Stimulated activated naive CD4-positive, alpha-beta T cell treated with Interleukin-2 at 50 U/mL for 16 hours (primary cell): ENCODE measurements at places on chromosomes 7 and 10.

GRCh38 chr7:8639668-8640067, 206.3 kb downstream of the NXPH1 start:
- no peak for DNase-seq

DNA sequence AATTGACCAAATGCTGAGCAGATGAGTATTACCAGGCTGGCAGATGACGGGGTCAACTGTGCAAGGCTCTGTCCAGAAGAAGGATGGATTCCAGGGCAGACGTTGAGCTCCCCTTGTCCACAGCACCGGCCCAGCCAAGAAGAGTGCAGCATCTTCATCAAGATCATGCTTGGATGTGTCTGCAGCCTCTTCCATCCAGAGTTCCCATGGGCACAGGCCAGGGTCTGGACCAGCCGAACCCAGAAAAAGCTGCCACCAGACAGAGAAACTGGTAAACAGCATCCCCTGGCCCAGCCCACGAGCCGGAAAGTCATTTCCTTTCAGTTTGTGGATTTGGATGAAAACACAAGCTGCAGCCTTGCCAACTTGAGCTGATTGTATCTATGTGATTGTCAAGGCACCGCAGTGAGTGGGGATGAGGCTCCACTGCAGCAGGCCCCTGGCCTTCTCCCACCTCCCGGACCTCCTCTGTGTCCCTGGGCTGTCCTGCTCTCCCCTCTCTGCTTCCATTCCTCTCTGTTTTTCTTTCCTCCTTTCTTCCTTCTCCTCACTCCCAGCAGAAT, 321.8 kb downstream of the TCERG1L start:
- DNase-seq = no peak

GRCh38 chr7:96508371-96508770, 186.5 kb upstream of the SLC25A13 start:
- no peak for DNase-seq

DNA sequence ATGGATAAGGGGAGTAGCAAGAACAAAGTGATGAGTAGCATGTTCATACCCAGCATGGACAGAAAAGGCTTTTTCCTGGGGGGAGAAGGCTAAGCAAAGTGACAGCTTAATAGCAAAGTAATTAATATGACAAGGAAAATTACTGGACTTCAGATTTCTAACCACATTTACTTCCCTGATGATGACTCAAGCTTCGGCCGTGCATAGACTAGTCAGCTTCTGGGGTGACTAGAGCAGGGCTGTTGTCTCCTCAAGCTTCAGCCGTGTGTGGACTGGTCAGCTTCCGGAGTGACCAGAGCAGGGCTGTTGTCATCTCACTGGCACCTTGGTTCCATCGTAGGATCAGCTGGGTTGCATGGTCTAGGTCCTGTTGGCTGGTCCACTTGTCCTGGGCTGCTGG, 2.1 kb upstream of the ZNF117 start:
- no peak for DNase-seq

DNA sequence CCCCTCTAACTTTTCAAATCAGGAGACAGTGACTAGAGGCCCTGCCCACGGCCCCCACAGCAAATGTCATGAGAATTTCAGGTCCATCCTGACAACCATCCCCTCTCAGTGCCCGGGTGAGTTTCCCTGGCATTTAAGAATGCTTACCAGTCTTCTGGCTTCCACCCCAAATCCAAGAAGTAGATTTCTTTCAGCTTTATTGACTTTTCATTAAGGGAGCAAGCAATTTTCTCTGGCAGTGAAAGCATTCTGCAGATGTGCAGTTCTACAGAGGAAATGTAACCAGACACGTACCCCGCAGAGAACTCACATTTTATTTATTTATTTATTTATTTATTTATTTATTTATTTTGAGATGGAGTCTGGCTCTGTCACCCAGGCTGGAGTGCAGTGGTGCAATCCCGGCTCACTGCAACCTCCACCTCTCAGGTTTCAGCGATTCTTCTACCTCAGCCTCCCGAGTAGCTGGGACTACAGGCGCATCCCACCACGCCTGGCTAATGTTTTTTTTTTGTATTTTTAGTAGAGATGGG, 120.9 kb upstream of the KCTD7 start:
- no peak for DNase-seq

GRCh38 chr7:87543623-87544022, 57.1 kb downstream of the ABCB1 start:
- no peak for DNase-seq

GRCh38 chr7:20197125-20197748, 19.9 kb downstream of the MACC1 start:
- no peak for DNase-seq

- DNase-seq = no peak
Measured at GRCh38 chr7:34567906-34568305, 90.1 kb upstream of the NPSR1 start.

- no peak for DNase-seq
Measured at GRCh38 chr7:22702516-22702915, 24.5 kb upstream of the IL6 start.

DNA sequence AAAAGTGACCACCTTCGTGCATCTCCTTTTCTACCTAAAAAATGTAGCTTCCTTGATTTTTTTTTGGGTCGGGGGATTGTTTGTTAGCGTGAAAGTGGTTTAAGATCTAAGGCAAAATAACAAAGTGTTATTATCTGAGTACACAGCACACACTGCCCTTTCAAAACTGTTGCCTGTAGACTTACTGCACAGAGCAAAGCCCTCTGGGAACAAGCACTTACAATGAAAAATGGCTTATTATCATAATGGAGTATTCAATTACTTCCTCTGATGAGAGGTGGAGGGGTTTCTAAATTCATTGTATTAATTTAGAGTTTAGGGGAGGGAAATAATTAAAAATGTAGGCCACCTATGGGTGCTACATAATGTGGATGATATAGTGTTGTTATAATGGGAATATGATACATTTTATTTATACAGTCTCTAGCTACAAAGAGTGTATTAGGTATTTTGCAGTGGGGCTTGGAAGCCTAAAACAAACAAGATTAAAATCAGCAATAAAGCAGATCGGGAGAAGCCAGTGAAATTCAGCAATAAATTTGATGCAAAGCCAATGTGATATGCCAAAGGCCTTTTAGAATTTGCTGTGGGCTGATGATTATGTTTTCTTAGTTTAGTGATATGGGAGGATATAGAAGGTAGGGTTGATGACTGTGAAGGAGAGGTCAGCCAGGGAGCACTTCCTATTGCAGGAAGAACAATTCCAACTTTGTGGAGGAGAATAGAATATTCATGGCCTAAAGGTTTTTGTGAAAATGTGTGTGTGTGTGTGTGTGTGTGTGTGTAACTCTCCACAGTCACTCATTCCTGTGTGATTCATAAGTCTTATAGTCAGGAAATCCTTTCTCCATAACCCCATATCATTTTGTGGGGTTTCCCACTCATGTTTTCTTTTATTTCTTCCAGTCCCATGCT, 17.7 kb upstream of the EXOC4 start:
- DNase-seq = no peak

DNA sequence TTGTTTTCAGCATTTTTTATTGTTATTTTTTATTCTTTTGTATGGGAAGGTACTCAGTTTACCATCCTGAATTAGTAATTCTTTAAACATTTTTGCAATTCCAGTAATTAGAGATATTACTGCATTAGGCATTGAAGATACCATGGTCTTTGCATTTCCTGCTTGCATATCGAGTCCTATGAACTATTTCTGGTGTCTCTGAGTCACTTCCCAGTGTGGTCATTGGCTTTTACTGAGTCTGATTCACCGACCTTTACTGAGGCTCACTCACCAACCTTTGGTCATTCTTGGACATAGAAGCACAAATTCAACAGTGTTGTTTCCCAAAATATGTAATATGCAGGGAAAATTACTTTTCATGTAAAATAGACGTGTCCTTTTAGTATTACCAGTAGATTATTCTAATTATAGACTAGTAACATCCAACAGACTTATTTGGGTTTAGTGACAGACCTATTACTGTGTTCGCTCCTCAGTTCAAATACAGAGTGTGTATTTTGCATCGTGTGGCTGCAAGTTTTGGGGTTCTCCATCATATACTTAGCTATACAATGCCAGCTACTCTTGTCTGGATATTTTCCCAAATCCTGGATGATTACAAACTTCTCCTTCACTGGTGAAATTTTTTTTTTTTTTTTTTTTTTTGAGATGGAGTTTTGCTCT, 180.7 kb upstream of the PRSS1 start:
- no peak for DNase-seq

- no peak for DNase-seq
Measured at GRCh38 chr10:12500381-12501303, 151.3 kb downstream of the CAMK1D start.

DNA sequence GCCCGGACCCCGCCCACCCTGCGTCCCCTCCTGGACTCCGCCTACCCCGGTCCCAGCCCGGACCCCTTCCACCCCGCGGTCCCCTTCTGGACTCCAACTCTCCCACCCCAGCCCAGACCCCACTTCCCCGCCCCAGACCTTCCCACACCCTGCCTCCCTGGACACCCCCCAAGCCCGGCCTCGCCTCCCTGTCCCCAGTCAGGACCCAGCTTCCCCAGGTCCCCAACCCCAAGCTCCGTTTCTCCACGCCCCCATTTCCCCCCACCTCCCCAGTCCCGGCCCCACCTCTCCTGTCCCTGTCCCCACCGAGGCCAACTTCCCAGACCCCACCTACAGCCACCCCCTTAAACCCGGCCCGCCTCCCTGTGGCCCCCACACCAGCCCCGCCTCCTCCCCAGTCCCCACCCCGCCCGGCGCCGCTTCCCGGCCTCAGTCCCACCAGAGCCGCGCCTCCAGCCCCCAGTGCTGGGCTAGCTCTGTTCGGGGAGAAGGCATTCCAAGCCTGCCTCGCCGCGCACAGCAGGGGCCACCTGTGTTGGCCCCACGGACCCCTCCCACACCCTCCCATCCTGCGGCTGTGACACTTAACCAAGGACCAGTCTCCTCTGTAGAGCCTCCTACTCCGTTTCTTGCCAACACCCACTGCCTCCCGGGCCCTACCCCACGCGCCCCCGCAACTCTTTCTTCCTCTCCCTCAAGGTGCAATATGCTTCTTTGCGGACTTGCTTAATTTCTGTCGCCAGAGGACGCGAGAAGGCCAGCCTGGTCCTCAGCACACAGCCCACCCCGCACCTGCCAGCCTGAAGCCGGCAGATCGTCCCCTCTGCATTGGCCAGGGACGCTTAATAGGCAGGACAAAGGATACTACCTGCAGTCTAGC, 736 bp upstream of the ITIH5 start:
- DNase-seq = no peak

DNA sequence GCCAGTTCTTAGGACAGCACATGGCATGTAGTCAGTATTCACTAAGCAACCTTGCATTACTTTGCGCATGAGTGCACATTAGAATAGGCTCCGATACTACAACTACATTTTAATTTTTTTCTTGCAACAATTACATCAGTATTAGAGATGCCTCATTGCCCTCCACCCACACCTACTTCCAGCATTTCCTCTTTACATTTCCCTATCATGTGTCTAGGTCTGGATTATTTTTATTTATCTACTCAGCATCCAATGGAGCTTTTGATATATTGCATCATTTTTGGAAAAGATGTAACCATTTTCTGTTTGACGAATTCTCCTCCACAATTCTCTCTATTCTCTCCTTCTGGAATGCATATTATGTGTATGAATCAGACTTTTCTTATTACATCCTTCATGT, 258.2 kb upstream of the GLI3 start:
- no peak for DNase-seq

GRCh38 chr7:92506363-92506762, 22.0 kb downstream of the PEX1 start:
- no peak for DNase-seq

GRCh38 chr10:90675621-90676020, 182.2 kb downstream of the HTR7 start:
- DNase-seq = no peak

- DNase-seq = no peak
Measured at GRCh38 chr7:36272567-36273269, 116.9 kb upstream of the ANLN start.

DNA sequence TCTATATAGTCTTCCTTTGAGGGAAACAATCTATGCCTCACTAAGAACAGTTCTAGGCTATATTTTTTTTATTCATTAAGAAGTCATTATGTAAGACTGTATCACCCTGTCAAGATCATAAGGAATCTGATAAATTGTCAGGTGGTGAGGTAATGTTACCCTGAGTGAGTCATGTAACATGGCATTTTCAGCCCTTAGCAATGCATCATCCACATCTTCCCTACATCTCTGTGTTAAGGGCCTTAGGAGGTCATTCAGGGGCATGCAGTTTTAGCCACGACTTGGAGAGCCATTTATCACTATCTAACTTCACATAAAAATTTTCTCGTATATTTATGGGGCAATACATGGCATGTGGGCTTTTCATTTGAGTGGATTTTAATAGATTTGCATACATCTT, 924.5 kb upstream of the MBL2 start:
- no peak for DNase-seq

DNA sequence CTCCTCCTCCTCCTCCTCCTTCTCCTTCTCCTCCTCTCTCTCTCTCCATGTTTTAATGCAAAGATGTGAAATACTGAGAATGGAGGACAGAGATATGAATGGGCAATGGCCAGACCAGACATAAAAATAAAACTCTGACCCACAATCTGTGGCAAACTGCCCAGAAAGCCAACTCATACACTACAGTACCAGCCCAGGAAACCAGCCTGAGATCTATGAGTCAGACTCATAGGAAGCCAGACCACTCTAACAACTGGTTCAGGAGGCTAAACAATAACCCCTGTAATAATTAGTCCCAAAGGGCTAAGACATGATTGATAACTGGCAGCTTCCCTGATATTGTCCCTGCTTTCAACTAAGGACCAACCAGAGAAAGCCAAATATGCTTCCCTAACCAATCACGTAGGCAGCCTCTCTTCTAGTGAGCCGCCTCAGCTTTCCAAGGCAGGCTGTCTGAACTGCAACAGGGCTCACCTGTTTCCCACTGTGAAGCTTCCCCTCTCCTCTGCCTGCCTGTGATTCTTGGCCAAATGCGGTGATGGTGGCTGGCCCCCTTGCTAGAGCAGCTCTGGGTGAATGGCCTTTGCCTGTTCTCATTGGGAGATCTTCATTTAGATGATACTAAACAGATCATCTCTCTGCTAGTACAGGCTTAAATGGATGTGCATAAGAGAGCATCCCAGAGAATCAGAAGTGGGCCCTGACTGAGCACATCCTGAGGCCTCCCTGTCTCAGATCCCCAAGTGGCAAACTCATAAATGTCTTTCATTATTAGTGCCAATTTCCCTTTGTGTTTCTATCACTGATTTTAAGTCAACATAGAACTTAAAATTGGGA, 817.6 kb downstream of the TNS3 start:
- DNase-seq = no peak

- no peak for DNase-seq
Measured at GRCh38 chr7:2934211-2934731, 90.2 kb upstream of the GNA12 start.

GRCh38 chr7:32618470-32618869, 123.2 kb downstream of the AVL9 start:
- peak; percentile 1 for DNase-seq

GRCh38 chr7:6169805-6170520, 102.5 kb downstream of the CYTH3 start:
- DNase-seq = no peak

DNA sequence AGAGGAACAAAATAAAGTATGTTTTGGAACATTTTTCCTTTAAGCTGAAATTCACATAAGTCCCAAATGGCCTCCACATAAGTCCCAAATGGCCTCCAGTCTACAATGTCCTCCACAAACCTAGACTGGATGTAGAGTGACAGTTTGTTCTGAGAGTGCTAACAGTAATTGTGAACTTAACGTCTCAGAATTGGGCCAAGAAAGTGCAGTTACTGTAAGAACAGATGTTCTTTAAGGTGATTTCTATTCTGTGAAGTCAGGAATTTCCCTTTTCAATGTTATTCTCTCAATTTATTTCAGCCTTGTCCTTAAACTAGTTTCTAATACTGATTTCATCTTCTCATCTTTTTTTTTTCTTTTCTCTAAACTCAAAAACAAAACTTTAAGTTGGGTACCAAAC, 188.7 kb upstream of the SEMA3E start:
- DNase-seq = no peak

GRCh38 chr7:50268223-50268622, 36.3 kb upstream of the IKZF1 start:
- DNase-seq = no peak
